Fibroblast of skin of left quadriceps (primary cell): ENCODE measurements at places on chromosomes 16 and 17.

DNA sequence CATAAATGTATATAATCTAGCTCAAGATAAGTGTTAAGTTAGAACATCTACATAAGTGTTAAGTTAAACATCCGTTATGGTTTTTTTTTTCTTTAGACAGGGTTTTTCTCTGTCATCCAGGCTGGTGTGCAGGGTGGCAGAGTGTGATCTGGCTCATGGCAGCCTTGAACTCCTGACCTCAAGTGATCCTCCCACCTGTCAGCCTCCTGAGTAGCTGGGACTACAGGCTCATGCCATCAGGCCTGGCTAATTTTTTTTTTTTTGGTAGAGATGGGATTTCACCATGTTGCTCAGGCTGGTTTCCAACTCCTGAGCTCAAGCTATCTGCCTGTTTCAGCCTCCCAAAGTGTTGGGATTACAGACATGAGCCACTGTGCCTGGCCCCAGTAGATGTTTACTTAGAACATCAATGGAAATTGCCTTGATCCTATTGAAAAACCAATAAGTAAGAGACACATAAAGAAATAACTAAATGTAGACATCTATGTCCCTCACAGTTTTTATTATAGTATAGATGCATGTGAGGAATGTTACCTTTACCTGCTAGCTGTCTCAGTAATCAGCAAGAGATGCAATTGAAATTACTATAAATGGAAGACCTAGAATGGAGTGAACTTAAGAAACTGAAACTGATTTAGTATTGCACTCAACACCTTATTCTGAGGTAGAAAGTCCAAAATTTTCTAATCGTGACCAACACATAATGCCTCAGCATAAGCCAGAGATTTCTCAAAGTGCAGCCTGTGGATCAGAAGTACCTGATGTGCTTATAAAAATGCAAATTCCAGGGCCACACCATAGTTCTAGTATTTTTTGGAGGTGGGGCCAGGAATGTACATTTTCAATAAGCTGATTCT is 5.5 kb upstream of the FAM20A start:
- DNase-seq = no peak

DNA sequence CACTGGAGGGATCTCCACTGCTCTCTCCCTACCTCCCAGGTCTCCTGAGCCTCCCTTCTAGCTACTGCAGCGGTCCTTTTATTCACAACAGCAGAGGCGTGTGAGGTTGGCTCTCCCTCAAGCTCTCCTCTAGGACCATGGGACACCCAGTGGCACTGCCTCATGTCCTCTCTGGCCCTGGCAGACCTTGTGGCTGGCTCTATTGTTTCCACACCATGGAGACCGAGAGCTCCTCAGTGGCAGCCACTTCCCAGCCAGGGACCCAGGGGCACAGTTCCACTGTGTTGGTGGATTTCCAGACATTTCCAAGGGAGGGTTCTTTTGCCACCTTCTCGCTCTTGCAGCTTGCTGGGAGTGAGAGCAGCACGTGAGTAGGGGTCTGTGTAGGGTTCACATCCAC is 204.9 kb downstream of the AXIN2 start:
- DNase-seq = no peak

GRCh38 chr17:73293031-73293430 is 18.8 kb downstream of the CDC42EP4 start:
- no peak for DNase-seq

DNA sequence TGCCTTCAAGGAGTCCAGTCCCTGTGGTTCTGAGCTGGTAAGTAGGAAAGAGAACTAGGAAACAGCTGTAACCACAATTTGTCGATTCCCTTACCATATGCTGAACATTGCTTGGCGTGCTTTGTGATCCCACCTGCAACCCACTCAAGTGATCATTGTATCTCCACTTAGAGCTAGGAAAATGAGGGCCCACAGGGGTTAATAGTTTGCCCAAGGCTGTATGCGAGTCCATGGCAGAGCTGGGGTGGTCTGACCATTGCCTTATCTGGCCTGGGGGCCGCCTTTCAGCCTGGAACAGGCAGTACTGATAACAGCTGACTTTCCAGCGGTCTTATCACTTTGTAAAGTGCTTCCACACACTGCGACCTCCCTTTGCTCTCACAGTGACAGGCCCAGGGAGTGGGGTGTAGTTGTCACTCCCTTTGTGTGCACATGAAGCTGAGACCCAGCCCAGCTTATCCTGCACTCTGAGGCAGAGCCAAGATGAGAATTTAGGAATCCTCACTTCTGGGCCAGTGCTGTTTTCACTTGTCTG is 9.8 kb downstream of the MYL4 start:
- DNase-seq = no peak

- no peak for DNase-seq
Observed at GRCh38 chr16:82010649-82011048, 621 bp downstream of the SDR42E1 start.

- no peak for DNase-seq
Observed at GRCh38 chr17:49610883-49611584, 35.4 kb downstream of the NXPH3 start.

- DNase-seq = no peak
Observed at GRCh38 chr16:3949946-3950342, 69.4 kb upstream of the CREBBP start.

- DNase-seq = no peak
Observed at GRCh38 chr16:67667453-67667816, 821 bp downstream of the C16orf86 start.

GRCh38 chr17:51165680-51166197 is 472 bp upstream of the NME2 start:
- DNase-seq = no peak

DNA sequence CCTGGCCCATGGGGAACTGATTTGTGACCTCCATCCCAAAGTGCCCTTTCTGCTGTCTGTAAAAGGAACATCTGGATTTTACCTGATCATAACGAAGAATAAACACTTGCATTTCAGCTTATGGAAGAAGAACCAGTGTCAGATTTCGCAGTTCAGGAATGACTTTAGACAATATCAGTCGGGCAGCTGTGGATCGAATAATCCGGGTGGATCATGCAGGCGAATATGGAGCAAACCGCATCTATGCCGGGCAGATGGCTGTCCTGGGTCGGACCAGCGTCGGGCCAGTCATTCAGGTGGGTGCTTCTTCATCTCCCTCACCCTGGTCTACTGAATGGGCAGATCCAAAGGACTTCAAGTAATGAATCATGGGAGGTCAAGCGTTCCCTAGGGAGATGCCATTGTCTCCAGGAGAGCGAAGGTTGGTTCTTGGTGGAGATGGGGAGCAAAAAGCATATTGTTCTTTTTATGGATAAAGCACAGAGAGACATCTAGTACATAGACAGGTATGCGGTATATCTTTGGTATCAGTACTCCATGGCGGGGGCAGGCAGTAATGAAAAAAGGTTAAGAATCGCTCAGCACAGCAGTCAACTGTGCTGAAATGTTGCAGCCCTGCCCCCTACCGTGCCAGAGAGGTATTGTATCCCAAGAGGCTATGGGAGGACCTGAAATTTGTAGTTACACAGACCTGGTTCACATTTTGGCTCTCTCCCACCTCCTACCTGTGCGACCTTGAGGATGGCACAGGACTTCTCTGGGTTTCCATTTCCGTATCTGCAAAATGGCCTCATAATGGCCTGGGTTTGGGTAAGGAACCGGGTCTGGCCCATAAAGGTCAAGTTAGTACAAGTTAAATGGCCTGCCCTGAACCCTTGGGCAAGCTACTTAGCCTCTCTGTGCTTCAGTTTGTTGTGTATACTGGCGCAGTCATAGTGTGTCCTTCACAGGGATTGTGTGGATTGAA is 4.7 kb downstream of the COQ7 start:
- DNase-seq = peak; percentile 18
